Peyer's patch (tissue), 4 donors: ENCODE measurements at places on chromosomes 16 and 17. TPM values are rescaled to one million over a fixed set of nuclear protein-coding genes. Genes with fewer than 3 reads are reported as not detected.

DNA sequence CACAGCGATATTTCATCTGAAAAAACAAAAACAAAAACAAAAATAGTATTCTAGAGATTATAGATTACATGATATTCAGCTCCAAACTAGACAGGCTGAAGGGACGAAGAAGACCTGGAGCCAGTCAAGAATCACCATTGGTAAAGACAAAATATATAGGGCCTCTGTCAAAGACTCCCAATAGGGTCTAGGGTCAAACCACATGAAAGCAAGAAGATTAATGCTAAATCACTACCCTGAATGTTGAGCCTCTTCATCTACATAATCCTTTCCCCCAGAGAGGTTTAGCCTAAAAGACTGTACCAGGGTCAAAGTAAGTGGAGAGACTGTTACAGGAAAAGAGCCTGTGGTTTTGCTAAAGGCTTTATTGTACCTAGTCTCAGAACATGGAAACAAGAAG is 10.8 kb upstream of the NME1 start:
- DNase-seq, result no peak

- DNase-seq, result no peak
These were observed 183.5 kb downstream of the CPPED1 start for GRCh38 chr16:12620150-12620549.

DNA sequence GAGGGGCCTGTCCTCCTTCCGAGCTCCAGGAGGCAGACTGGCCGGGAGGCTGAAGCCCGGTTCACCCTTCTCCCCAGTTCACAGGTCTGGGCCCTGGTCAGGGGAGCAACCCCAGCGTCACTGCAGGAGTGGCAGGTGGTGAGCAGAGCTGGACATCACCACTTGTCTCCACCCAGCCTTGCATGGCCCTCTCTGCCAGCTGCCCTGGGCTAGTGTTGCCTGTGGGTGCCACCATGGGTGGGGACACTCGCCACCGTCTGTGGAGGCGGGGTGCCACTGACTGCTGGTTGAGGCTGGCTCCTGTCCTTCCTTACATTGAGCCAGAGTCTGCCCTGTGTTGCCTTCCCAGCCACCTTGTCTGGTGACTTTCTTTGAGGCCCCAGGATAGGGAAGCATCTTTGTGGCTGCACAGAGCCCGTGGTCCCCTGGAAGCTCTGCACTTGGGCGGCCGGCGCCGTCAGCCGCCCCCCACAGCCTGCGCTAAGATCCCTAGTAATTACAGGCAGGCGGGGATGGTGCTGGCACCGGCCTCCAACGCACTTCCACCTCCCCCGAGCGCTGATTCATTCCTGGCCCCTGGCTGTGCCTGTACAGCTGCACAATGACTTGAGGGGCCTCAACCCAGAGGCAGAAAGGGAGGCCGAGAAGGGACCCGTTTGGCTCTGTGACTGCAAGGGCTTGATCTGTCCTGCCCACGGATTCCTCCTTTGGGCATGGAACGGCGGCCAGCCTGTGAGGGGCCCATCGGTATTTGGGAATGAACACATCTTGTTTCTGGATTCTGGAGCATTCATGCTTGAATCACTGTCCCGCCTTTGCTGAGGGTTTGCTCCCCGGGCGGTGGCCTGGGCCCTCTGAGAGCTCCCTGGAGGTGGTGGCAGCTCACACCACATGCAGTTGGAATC is 5.2 kb downstream of the BAIAP2 start:
- DNase-seq, result no peak

DNA sequence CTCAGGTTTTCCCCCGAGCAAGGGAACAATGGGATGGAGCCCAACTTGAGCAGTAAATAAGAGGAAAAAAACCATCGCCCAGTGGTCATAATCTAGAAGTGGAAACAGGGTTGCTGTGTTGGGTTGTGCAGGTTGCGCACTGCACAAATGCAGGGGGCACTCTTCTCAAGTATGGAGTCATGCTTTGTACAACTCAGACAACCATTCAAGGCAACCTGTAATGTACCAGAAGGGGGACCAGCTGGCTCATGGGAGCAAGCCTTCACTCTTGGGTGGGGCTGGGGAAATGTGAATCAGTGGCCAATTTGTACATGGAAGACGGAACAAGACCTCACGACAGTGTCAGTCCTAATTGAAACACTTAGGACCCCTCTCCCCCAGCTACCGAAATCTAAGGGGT is 23.9 kb upstream of the LITAF start:
- no peak for DNase-seq

Gene MMP25
- 1.4 TPM for total RNA-seq
